ENCODE measurements at places on chromosomes 5 and 9. TPM values are rescaled to one million over a fixed set of nuclear protein-coding genes. Genes with fewer than 3 reads are reported as not detected.

The RANBP3L gene
- total RNA-seq, result not detected

The CMBL gene
- 6.3 TPM for total RNA-seq

The ACER2 gene
- 10.7 TPM for total RNA-seq

The PCDHGA6 gene
- total RNA-seq, result 2.2 TPM

The PCDHB13 gene
- 1.4 TPM for total RNA-seq

The LIFR gene
- total RNA-seq, result 119 TPM

The ISCA1 gene
- 30.3 TPM for total RNA-seq

The SCGB3A2 gene
- total RNA-seq, result not detected

The DMXL1 gene
- total RNA-seq, result 53.4 TPM

The GDA gene
- 0.19 TPM for total RNA-seq

The ENTREP1 gene
- total RNA-seq, result 8.0 TPM

The UGT3A1 gene
- total RNA-seq, result not detected

The SPAAR gene
- total RNA-seq, result 3.2 TPM

The FBP1 gene
- total RNA-seq, result 2.2 TPM

The TMC1 gene
- total RNA-seq, result 0.74 TPM

The ABCA1 gene
- 35.7 TPM for total RNA-seq

Measured in dermis blood vessel endothelial cell (primary cell).